ENCODE measurements at places on chromosomes 1 and 21. TPM values are rescaled to one million over a fixed set of nuclear protein-coding genes. Genes with fewer than 3 reads are reported as not detected.
A peak's percentile ranks its signal among the peaks of the same experiment; 100 is the strongest.

The TRPM2 gene
- 0.36 TPM for total RNA-seq

The REN gene
- total RNA-seq: not detected

The ETV3L gene
- total RNA-seq: not detected

The C8A gene
- not detected for total RNA-seq

The LRRC41 gene
- 103 TPM for total RNA-seq

The PLEKHN1 gene
- 0.88 TPM for total RNA-seq

The FALEC gene
- 0.36 TPM for total RNA-seq

The ABCG1 gene
- total RNA-seq: under 0.01 TPM

DNA sequence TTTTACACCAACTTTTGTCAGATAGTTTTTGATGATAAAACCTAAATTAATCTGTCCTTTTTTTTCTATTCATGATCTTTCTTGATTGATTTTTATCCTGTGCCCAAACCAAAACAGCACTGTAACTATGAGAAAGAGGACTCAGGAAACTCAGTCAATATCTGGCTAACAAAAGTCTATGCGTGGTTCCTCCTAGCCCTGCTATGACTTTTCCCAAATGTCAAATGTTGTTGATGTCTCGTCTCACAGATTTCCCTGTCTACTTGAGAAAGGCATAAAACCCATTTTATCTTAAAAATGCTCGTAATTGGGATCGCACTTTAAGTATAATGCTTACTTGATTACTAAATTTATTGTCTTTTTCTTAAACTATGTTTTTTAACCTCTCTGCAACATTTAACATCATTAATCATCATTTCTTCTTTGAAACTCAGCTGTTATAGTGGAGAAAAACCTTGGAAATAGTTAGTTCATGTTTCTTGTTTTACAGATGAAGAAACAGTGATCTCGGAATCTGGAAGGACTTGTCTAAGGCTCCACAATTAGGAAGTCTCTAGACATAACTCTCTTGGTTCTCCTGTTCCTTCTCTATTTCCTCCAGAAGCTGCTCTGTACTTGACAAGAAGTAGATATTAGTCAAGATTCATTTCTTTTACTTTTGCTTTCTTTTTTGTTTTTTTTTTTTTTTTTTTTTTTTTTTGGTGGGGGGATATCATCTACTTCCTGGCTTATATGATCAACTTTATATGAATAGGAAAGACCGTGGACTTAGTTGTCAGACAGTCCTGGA is 26.2 kb upstream of the PTPRC start:
- DNase-seq: no peak
- no peak overlapping the region for H3K27ac ChIP-seq
- H3K36me3 ChIP-seq: no peaks in the 10 kb centered on the region
- no peaks in the 10 kb centered on the region for H3K27me3 ChIP-seq
- no peaks in the 10 kb centered on the region for H3K4me1 ChIP-seq

DNA sequence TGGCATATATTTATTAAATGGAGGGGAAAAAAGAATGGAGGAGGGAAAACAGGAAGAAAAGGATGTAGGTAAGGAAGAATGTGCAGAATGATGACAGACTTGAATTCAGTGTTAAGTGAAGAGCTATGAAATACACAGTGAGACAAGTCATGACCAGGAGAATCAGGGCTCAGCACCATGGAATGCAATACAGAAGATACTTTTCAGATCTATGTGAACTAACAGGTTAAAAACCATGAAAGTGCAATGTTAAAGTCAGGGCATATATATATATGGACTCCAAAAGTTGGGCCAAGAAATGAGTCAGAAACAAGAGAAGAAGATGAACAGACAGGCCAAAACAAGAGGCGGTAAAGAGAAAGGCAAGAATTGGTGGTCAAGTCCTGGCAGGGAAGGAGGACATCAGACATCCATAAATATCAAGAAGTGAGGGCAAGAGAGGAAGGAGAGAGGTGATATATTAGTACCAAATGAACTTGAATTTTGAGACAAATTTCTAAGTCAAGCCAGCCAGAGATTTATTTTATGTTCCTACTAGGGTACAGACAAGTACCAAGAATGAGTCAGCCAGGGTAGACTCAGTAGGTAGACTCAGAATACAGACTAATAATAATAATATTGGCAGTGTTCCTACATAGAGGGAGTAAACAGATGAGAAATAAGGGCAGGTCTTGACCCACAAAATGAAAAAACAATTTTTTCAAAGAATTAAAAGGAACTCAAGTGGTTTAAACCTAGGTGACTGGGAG is 39.5 kb upstream of the MCOLN3 start:
- H3K27me3 ChIP-seq: no peaks in the 10 kb centered on the region
- peaks cover 6% of the 10 kb centered on the region for H3K4me1 ChIP-seq
- H3K36me3 ChIP-seq: no peaks in the 10 kb centered on the region

- DNase-seq: no peak
- H3K4me1 ChIP-seq: no peaks in the 10 kb centered on the region
Observed at GRCh38 chr1:3145532-3146325, 76.7 kb downstream of the PRDM16 start.

- H3K4me1 ChIP-seq: no peaks in the 10 kb centered on the region
- H3K4me3 ChIP-seq: no peak overlapping the region
- peaks cover 54% of the 10 kb centered on the region for H3K27me3 ChIP-seq
- no peak overlapping the region for H3K27ac ChIP-seq
- peak; percentile 62 for DNase-seq
Observed at GRCh38 chr1:75126611-75127101, 7.5 kb upstream of the LHX8 start.

DNA sequence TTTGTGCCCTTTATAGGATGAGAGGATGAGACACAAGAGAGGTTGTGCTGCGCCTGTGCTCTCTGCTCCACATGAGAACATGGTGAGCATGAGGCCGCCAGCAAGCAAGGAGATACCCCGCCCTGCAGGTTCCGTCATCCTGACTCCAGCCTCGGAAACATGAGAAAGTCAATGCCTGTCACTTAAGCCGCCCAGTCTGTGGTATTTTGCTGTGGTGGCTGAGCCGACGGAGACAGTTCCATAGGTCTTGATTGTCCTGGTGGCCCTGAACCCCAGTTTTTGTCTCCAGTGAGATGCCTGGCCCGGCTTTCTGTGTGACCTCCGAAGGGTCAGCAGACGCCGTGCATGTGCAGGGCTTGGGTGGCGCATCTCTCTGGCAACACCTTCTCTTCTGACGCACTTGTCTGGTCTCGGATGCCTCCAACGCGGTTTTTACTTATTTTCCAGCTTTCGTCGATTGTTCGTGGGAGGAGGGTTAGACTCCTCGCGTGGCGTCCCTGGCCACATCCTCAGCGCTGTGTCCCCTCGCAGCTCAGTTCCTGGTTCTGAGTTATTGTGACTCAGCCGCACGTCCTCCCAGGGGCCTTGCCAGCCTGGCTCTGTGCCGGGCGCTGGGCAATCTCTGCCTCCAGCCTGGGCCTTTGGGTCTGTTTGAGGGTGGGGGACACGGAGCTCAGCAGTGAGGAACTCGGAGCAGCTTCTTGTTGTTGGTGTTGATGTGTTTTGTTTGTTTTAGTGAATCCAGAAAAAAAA is 70.0 kb downstream of the FAAP20 start:
- peak; percentile 86 for DNase-seq
- H3K4me1 ChIP-seq: peaks cover 4% of the 10 kb centered on the region
- H3K27ac ChIP-seq: no peak overlapping the region
- H3K36me3 ChIP-seq: no peaks in the 10 kb centered on the region
- H3K27me3 ChIP-seq: peaks cover 23% of the 10 kb centered on the region
- no peak overlapping the region for H3K4me3 ChIP-seq

DNA sequence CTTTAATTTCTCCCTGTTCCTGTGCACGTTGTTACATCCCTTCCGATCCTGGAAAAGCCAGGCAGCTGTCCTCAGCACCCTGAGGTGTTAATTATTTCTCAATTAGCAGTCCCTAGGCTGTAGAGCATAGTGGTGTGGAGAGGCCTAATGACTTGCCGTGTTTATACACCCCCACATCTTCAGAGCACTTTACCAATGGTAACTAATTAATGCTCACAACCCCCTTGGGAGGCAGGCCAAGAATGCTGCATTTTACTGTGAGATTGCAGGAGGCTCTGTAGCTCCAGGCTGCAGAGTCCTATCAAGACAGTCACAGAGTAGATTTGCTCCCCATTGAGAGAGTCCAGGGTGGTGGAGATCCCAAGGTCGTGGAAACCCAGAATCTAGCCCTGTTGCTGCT is 2.4 kb upstream of the PARS2 start:
- H3K4me1 ChIP-seq: peaks cover 11% of the 10 kb centered on the region
- no peaks in the 10 kb centered on the region for H3K36me3 ChIP-seq
- no peak overlapping the region for H3K27ac ChIP-seq
- H3K4me3 ChIP-seq: no peak overlapping the region

GRCh38 chr1:187051618-187052232 is 223.0 kb downstream of the PLA2G4A start:
- no peak overlapping the region for H3K4me3 ChIP-seq
- peaks cover 3% of the 10 kb centered on the region for H3K27me3 ChIP-seq
- H3K27ac ChIP-seq: no peak overlapping the region
- H3K4me1 ChIP-seq: no peaks in the 10 kb centered on the region
- DNase-seq: no peak
- no peaks in the 10 kb centered on the region for H3K36me3 ChIP-seq

- peak overlapping the region; percentile 79 for H3K4me3 ChIP-seq
- H3K27ac ChIP-seq: peak overlapping the region; percentile 94
- no peaks in the 10 kb centered on the region for H3K27me3 ChIP-seq
- H3K4me1 ChIP-seq: peaks cover 17% of the 10 kb centered on the region
Observed at GRCh38 chr21:25735646-25736597, 1.1 kb downstream of the GABPA start.

- H3K27ac ChIP-seq: no peak overlapping the region
- no peak for DNase-seq
- no peaks in the 10 kb centered on the region for H3K36me3 ChIP-seq
- H3K4me3 ChIP-seq: no peak overlapping the region
- no peaks in the 10 kb centered on the region for H3K4me1 ChIP-seq
Observed at GRCh38 chr1:200954434-200954833, 59.7 kb downstream of the INAVA start.

DNA sequence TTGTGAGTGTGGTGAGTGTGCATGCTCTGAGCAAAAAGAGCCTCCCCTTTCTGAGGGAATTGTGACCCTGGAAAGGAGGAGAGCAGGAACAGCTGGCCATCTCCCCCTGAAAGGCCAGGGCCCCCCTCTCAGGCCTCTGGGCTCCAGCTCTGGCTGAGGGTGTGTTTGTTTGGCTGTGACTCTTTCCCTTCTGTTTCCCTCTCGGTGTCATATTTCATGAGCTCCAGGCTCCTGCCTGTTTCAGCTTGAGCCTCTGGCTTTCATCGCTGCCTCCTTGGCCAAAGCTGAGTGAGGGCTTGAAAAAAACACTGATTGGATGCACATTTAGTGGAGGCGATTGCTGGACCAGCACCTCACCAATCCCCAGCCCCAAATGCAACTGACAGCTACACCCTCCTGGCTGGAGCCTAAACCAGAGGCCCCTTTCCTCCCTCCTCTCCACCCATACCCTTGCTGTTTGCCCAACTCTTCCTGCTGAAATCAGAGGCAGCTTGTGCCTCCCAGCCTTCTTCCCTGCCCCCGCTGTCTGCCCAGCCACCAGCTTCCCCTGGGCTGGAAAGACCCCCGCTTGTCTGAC is 64.1 kb downstream of the DDR2 start:
- H3K27me3 ChIP-seq: no peaks in the 10 kb centered on the region
- DNase-seq: peak; percentile 82
- peaks cover 6% of the 10 kb centered on the region for H3K36me3 ChIP-seq
- H3K27ac ChIP-seq: peak overlapping the region; percentile 24
- H3K4me1 ChIP-seq: peaks cover 32% of the 10 kb centered on the region

DNA sequence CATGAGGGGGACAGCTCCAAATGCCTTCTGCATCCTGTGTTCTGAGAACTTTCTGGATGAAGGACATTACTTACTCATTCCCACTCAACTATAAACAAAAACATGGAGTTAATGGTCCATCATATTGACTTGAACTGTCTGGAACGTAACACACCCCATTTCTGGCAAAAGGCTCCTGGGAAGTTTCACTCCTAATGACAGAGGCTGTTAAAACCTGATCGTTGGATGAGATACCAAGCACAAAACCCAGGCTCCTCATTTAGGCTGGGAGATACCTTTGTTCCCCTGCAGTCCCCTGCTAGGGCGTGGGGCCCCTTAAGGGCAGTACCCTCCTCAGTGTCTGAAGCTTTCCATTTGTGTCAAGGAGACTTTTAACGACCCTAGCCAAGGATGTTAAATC is 78.9 kb downstream of the RHOU start:
- H3K27me3 ChIP-seq: no peaks in the 10 kb centered on the region
- H3K4me3 ChIP-seq: no peak overlapping the region
- H3K36me3 ChIP-seq: no peaks in the 10 kb centered on the region
- H3K4me1 ChIP-seq: no peaks in the 10 kb centered on the region
- DNase-seq: no peak

DNA sequence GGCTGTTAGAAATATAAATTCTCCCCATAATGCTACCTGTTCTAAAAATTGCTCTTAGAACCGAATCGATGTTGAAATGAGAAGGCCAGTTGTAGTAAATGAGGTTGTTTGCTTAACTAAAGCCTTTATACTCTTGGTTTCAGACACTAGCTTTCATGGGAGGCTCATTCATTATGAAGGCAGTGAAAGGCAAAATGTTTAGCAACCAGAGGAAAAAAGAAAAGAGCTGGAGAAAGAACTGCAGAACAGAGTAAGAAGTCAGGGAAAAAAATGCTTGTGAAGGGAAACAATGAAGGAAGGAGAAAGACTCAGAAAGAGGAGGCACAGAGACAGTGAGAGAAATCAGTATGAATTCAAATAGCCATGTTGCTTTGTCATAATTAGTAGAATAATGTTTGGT is 128.2 kb downstream of the ATP5PO start:
- no peak overlapping the region for H3K27ac ChIP-seq
- peaks cover 4% of the 10 kb centered on the region for H3K4me1 ChIP-seq
- H3K27me3 ChIP-seq: no peaks in the 10 kb centered on the region

GRCh38 chr1:228876187-228876586 is 140.9 kb downstream of the RHOU start:
- no peaks in the 10 kb centered on the region for H3K4me1 ChIP-seq
- H3K36me3 ChIP-seq: no peaks in the 10 kb centered on the region
- peak; percentile 44 for DNase-seq
- H3K4me3 ChIP-seq: no peak overlapping the region
- no peaks in the 10 kb centered on the region for H3K27me3 ChIP-seq
- no peak overlapping the region for H3K27ac ChIP-seq

DNA sequence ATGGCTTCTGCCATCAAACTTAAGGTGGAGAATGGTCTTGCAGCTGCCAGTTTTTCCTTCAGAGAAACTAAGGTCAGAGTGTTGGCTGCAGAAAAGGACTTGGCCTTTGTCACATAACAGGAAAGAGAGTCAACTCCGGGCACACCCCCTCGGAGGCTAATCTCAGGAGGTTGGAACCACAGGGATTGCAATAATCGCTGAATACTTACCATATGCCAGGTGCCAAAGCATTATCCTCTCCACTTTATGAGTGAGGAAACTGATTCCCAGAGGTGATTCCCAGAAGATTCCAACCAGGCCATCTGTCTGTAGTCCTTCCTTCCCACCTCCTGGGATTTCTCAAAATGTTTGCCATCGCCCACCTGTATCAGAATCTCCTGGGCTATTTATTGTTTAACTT is 54.0 kb downstream of the LACTBL1 start:
- H3K4me1 ChIP-seq: no peaks in the 10 kb centered on the region
- DNase-seq: no peak
- no peak overlapping the region for H3K4me3 ChIP-seq
- H3K27me3 ChIP-seq: no peaks in the 10 kb centered on the region
- no peak overlapping the region for H3K27ac ChIP-seq

- no peak overlapping the region for H3K27ac ChIP-seq
- no peak overlapping the region for H3K4me3 ChIP-seq
- H3K27me3 ChIP-seq: no peaks in the 10 kb centered on the region
- DNase-seq: no peak
- no peaks in the 10 kb centered on the region for H3K36me3 ChIP-seq
Observed at GRCh38 chr1:198966519-198966918, 327.7 kb downstream of the PTPRC start.
